ENCODE measurements at places on chromosomes 7 and 10.
A peak's percentile ranks its signal among the peaks of the same experiment; 100 is the strongest.

- DNase-seq, result no peak
Observed at GRCh38 chr7:105875505-105875904, 894 bp downstream of the ATXN7L1 start.

DNA sequence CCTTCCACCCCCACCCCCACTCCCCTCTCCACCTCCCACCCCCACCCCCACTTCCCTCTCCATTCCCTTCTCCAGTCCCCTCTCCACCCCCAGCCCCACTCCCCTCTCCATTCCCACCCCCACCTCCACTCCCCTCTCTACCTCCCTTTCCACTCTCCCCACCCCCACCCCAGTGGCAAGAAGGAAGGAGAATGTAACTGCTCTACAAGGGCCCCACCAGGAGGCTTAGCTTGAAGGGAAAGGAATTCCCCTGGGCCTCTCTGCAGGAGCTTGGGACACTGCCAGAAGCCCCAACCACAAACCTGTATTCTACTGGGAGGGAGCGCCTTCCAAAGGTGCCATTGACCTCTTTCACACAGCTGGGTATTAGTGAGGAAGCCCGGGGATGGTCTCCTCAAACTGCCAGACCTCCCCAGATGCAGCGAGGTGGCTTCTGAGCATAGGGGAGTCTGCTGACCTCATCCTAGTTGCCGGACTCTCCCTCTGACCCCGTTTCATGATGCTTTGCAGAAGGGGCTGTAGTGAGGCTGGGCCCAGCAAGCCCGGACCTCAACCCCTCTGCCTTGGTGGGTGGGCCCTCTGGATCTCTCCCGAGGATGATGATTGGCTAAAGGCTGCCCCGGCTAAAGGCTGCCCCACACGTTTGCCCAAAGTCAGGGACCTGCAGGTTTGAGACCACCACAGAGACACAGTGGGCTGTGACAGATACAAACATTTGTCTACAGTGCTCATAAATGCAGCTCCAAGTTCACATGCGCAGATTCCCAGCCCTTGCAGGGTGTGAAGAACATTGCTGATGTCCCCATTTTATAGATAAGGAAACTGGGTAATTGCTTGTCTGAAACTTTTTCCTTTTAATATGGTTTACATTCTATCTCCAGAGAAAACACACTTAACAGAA lies 2.9 kb downstream of the DEPP1 start:
- DNase-seq, result no peak

- no peak for DNase-seq
Observed at GRCh38 chr10:61837755-61838171, 63.7 kb upstream of the ARID5B start.

GRCh38 chr10:43262397-43262901 lies 4.4 kb downstream of the RASGEF1A start:
- no peak for DNase-seq

- DNase-seq, result peak; percentile 86
Observed at GRCh38 chr10:6530211-6530840, 49.8 kb downstream of the PRKCQ start.

- no peak for DNase-seq
Observed at GRCh38 chr10:131739206-131739605, 161.6 kb upstream of the PPP2R2D start.

GRCh38 chr7:18290223-18290622 lies 205.3 kb upstream of the HDAC9 start:
- DNase-seq, result peak; percentile 39

DNA sequence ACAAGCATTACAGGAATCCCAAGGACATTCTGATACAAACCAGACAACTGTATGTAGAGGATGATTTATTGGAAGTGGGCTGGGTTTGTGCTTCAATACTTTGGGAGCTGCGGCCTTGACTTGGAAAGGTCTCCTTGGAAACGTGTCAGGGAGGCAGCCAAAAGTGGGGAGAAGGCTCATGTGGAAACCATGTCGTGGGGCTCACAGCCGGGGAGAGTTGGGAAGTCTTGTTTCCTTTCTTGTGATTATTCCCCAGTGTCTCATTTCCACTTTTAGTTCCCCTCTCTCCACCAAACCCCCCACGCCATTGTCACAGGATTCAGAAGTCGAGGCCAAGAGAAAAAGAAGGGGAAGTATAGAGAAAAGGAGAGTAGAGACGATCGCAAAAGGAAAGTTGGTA lies 53.9 kb upstream of the SFMBT2 start:
- DNase-seq, result no peak

GRCh38 chr10:99412099-99412498 lies 18.3 kb downstream of the GOT1 start:
- no peak for DNase-seq

GRCh38 chr7:26658389-26659084 lies 205.9 kb downstream of the SKAP2 start:
- no peak for DNase-seq

DNA sequence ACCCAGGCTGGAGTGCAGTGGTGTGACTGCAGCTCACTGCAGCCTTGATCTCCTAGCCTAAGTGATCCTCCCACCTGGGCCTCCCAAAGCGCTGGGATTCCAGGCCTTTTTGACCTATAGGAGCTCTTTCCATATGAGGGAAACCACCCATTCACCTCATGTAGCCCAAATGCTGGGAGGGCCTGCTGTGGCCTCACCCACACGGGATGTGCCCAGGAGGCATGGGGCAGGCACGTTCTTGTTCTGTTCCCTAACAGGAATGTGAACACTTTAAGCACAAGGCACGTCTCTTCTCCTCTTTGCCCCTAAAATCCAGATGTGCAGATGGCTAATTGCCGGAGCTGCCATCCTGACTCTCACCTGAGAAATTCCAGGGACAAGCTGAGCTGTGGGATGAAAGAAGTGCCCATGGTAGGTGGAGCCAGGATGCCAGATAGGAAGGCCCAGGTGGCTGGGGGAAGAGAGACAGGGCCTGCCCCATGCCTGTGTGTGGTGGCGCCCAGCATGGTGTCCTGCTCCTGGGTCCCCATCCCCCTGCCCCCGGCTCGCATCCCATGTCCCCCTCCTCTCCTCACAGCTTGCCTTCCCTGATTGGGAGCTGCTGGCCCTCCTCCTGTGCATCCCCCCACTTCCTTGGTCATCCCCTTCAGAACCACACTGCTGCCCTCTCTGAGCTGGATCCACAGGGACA lies 17.3 kb downstream of the CAMK2B start:
- DNase-seq, result no peak

- no peak for DNase-seq
Observed at GRCh38 chr7:27709137-27710075, 30.6 kb upstream of the TAX1BP1 start.

GRCh38 chr10:26300001-26300400 lies 83.4 kb downstream of the GAD2 start:
- no peak for DNase-seq

DNA sequence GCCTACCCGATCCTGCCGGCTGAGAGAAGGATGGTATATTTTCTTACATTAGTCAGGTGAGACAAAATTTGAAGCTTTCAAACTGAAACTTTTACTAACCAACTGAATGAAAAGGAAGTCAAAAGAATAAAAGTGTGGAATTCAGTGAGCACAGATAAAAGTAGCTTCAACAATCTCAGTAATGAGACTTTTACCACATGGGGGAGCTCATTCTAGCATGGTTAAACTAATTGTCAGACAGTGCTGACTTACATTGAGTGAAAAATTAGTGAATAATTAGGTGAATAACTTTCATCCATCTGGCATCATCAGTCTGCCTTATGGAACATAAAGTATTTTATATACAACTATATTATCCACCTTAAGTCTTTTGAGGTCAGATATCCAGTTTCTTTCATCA lies 8.4 kb downstream of the FAM237B start:
- peak; percentile 10 for DNase-seq

DNA sequence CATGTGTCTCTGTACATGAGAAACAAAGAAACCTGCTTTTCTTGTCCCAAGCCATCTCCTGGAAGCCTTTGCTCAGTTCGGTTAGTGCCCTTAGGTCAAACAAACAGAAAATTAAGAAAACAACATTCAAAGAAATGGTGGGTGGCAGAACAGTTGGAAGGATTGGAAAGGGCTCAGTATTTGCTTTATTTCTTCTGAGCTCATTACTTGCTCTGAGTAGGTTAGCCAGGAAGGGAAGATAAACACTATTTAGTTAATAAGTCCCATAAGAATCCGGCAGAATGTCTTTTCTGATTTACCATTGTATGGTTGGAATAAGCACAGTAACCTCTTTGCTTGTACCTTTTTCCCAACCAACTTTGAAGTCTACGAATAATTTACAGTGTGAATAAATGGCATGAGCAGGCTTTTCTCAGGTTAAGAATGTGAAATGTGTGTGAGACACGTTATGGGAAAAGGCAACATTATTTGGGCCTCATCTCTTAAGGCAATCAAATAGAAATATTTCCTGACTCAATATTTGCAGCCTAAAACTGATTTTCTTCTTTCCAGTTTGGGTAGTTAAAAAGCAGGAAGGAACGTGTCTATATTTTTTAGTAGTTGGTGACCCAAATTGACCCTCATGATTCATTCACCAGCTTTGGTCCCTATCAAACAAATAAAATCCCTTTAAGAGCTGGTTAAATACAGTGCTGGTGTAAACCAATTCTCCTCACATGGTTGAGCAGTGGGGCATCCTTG lies 158.5 kb downstream of the DKK1 start:
- DNase-seq, result no peak

- no peak for DNase-seq
Observed at GRCh38 chr7:132232406-132232805, 343.9 kb downstream of the PLXNA4 start.

- DNase-seq, result no peak
Observed at GRCh38 chr7:75966190-75966961, 28.0 kb downstream of the TMEM120A start.

DNA sequence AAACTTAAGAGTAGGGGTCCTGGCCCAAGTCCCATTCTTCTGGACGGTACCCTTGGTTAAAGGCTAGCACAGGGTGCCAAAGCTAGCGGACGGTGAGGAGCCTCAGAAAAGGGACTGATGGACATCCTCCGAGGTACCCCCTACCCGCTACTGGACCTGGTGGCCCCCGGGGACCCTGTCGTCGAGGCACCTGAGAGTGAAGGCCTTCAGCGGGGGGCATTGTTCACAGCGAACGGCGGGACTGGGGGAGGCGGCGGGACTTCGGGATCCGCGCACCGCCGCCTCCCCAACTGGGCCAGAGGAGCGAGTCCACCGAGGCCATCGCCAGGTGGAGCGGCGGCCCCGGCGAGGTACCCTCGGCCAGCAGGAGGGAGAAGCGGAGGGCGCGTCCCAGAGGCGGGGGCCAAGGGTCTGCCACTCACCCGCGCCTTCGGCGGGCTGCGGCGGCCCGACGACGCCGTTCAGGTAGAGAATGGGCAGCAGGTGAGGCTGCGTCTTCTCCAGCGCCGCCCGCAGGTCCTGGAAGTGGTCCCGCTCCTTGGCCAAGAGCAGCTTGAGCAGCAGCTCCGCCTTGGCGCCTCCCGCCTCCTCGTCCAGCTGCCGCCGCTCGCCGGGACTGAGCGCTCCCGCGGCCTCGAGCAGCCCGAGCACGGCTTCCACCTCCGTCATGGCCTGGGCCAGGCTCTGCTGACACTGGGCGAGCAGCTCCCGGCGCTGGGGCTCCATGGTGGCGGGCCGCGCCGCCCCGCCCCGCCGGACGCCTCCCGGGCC lies 575 bp downstream of the DLG5 start:
- peak; percentile 4 for DNase-seq

DNA sequence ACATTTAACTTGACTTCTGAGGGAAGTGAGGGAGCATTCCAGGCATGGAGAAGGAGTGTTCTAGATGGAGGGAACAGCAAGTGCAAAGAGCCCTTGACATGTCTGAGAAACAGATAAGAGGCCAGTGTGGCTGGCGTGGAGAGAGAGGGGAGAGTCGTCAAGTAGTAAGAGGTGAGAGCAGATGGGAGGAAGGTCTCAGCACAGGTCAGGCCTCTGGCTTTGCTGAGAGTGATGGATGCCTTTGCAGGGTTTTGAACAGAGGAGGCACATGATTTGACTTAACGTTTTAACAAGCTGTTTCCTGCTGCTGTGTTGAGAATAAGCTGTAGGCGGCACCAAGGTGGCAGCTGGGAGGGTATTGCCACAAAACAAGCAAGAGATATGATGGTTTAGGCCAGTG lies 97.2 kb downstream of the KAT6B start:
- no peak for DNase-seq

DNA sequence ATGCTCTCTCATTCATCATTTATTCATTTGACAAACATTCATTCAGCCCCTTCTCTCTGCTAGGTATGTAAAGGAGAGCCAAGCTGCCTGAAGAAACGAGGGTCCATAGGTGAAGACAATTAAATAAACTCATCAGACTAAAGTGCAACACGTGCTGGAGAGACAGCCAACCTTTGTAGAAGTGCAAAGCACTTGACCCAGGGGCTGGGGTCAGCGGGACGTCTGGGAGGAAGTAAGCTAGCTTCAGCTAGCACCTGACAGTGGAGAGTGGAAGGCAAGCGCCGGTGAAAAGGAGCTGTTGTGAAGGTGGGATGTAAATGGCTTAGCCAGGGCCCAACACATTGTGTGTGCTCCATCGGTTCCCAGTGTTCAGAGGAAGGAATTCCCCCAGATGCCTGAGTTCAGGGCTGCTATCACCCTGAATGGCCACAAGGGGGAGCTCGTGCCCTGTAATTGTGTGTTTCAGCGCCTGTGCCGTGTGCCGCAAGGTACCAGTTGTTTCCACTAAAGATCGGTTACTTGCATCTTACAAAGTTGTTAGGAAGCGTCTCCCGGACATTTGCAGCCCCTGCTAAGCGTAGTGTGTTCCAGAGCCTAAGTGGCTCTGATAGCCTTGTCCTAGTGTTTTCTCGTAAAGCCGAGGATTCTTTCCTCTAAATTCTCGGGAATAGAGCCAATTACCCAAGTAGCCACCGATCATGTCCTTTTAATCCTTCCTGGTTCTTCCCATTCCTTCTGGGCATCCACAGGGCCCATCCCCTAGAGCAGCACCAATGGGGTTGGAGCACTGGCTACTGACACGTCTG lies 30.6 kb downstream of the TLX1 start:
- peak; percentile 73 for DNase-seq

DNA sequence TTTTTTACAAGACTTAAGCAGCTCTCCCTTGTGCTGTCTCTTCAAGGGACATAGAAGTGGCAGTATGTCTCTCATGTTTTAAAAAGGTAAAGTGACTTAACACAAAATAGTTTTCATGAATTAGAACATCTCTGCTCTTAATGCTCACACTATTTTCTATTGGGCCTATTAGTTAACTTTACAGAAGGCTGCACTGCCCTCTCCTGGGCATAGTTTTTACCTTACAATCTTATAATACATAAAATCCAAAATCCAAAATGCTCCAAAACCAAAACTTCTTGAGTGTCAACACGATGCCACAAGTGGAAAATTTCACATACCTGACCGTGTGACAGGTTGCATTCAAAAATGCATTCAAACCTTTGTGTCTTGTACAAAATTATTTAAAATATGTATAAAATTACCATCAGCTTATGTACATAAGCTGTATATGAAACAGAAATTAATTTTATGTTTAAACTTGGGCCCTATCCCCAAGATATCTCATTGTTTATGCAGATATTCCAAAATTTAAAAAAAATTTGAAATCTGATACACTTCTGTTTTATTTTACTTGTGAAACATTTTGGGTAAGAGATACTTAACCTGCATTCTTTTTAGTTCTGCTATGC lies 25.8 kb downstream of the TES start:
- DNase-seq, result peak; percentile 77
